CD4-positive, CD25-positive, alpha-beta regulatory T cell (primary cell): ENCODE measurements at places on chromosomes 1 and 21. TPM values are rescaled to one million over a fixed set of nuclear protein-coding genes. Genes with fewer than 3 reads are reported as not detected.

- no peaks in the 10 kb centered on the region for H3K27me3 ChIP-seq
- H3K4me1 ChIP-seq = no peaks in the 10 kb centered on the region
- no peak overlapping the region for H3K4me3 ChIP-seq
- no peak for DNase-seq
Observed at GRCh38 chr21:43928222-43929125, 63.5 kb downstream of the AGPAT3 start.

- H3K4me3 ChIP-seq = no peak overlapping the region
- H3K27me3 ChIP-seq = no peaks in the 10 kb centered on the region
- peak; percentile 22 for DNase-seq
- no peaks in the 10 kb centered on the region for H3K36me3 ChIP-seq
- peaks cover 35% of the 10 kb centered on the region for H3K4me1 ChIP-seq
Observed at GRCh38 chr1:32984455-32985171, 20.0 kb upstream of the RNF19B start.

CYP4X1 gene
- total RNA-seq = not detected

- H3K27ac ChIP-seq = no peak overlapping the region
- H3K4me3 ChIP-seq = no peak overlapping the region
- H3K27me3 ChIP-seq = no peaks in the 10 kb centered on the region
Observed at GRCh38 chr1:54081306-54082270, 28.2 kb downstream of the TCEANC2 start.

AP4B1 gene
- 53.6 TPM for total RNA-seq

DNA sequence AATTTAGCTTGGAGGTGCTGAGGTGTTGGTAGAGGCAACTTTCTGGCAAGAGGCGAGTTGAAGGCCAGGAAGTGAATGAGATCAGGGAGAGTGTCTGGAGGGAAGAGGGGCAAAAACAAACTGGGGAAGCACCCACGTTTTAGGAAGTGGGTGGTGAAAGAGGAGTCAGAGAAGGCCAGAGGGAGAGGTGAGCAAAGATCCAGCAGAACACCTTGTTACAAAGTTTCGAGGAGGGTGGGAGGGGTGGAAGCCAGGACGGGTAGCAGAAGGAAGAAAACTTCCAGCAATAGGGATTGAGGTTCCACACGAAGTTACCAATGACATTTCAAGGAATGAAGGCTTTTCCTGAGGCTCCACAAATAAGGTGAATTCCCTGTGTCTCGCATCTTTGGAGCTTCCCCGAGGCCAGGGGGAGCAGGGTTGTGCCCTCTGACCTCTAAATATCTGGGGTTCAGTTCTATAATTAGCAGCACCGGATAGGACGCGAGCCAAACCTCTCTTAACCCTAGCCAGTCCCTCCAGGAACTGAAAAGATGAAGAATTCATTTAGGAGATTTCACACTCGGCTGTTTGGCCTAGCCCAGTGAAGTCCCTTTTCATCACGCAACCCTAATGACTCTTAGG, 578 bp upstream of the SESN2 start:
- peaks cover 44% of the 10 kb centered on the region for H3K4me1 ChIP-seq
- H3K27me3 ChIP-seq = no peaks in the 10 kb centered on the region
- peak overlapping the region; percentile 61 for H3K4me3 ChIP-seq
- DNase-seq = no peak
- peak overlapping the region; percentile 21 for H3K27ac ChIP-seq

GRCh38 chr1:109498161-109498801, 4.4 kb downstream of the CYB561D1 start:
- no peaks in the 10 kb centered on the region for H3K27me3 ChIP-seq
- no peak for DNase-seq
- H3K4me1 ChIP-seq = peaks cover 96% of the 10 kb centered on the region
- H3K27ac ChIP-seq = peak overlapping the region; percentile 87

DNA sequence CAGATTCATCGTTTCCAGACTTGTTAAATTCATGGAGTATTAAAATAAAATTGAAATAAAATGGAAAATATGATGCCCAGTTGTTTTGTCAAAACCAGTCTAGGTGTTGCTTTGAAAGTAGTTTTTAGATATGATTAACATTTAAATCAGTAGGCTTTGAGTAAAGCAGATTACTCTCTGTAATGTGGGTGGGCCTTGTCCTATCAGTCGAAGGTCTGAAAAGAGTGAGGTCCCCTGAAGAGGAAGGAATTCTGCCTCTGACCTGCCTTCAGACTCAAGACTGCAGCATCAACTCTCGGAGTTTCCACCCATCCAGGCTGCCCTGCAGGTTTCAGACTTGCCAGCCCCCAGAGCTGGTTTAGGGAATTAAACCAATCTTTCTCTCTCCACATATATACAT, 36.2 kb downstream of the C21orf91 start:
- no peaks in the 10 kb centered on the region for H3K27me3 ChIP-seq
- peaks cover 80% of the 10 kb centered on the region for H3K4me1 ChIP-seq
- H3K4me3 ChIP-seq = peak overlapping the region; percentile 89

POLR3C gene
- total RNA-seq = 30.3 TPM

GRCh38 chr1:192943108-192943507, 116.1 kb downstream of the UCHL5 start:
- DNase-seq = no peak
- no peaks in the 10 kb centered on the region for H3K36me3 ChIP-seq
- no peaks in the 10 kb centered on the region for H3K27me3 ChIP-seq
- H3K27ac ChIP-seq = no peak overlapping the region

- no peak overlapping the region for H3K27ac ChIP-seq
- H3K36me3 ChIP-seq = no peaks in the 10 kb centered on the region
- no peak overlapping the region for H3K4me3 ChIP-seq
- H3K27me3 ChIP-seq = peaks cover 4% of the 10 kb centered on the region
Observed at GRCh38 chr1:234090212-234091064, 186.0 kb downstream of the SLC35F3 start.

- no peaks in the 10 kb centered on the region for H3K4me1 ChIP-seq
- no peak for DNase-seq
- no peak overlapping the region for H3K27ac ChIP-seq
- H3K27me3 ChIP-seq = no peaks in the 10 kb centered on the region
- H3K4me3 ChIP-seq = no peak overlapping the region
- no peaks in the 10 kb centered on the region for H3K36me3 ChIP-seq
Observed at GRCh38 chr1:228508840-228509415, 21.7 kb downstream of the RNF187 start.

DNA sequence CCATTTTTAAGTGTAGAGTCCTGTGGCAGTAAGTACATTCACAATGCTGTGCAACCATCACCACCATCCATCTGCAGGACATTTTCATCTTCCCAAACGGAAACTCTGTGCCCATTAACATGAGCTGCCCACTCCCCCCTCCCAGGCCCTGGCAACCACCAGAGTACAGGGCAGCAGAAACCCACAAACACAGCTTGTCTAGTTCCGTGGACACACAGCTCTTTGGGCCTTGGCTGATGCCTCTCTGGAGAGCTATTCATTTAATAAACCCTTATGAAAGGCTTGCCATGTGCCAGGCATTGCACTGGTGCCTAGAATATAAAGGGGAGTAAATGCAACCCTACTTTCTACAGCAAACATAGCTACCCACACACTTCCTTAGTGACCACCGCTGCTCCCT, 28.0 kb downstream of the STUM start:
- H3K4me1 ChIP-seq = no peaks in the 10 kb centered on the region
- H3K4me3 ChIP-seq = no peak overlapping the region

OR2T35 gene
- not detected for total RNA-seq

TNNI3K gene
- not detected for total RNA-seq

GRCh38 chr21:25660233-25660632, 21.2 kb downstream of the JAM2 start:
- H3K36me3 ChIP-seq = no peaks in the 10 kb centered on the region
- H3K4me1 ChIP-seq = no peaks in the 10 kb centered on the region
- H3K4me3 ChIP-seq = no peak overlapping the region
- DNase-seq = no peak

MRAP gene
- total RNA-seq = not detected

DNA sequence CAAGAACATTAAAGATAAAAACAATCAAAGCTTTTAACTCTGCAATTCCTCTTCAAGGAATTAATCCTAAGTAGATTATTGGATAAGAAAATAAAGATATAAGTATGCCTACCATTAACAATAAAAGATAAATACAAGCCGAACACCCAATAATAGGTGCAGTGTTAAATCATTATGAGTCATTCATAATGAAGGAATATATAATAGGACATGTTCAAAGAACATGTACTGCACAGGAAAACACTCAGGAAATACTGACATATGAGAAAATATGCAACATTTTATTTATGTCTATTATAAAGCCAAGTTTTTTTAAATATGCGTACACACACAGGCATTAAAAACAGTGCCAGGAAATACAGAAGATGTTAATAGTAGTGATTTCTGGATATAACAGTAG, 11.1 kb upstream of the EXO1 start:
- DNase-seq = no peak
- no peak overlapping the region for H3K4me3 ChIP-seq
- H3K27me3 ChIP-seq = peaks cover 5% of the 10 kb centered on the region
- H3K36me3 ChIP-seq = no peaks in the 10 kb centered on the region

GRCh38 chr21:40882192-40882915, 35.4 kb upstream of the DSCAM start:
- no peak for DNase-seq
- H3K27me3 ChIP-seq = no peaks in the 10 kb centered on the region
- no peak overlapping the region for H3K4me3 ChIP-seq
- no peaks in the 10 kb centered on the region for H3K4me1 ChIP-seq

DNA sequence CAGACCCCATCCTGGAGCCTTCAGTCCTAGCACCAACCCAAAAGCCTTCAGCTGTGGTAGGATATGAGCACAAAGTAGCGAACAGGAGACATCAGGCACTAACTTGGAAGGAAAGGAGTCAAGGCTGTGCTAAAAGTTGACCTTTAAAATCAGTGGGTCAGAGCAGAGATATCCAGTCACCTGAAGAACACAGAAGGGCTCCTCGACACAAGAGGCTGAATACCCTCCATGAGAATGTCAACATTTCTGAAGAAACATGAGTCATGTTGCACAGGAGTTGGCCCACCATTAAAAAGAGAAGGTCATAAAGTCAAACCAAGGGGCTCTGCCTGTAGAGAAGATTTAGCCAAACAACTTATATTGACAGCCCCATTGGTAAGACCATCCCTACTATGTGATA, 172.5 kb downstream of the PLPP3 start:
- no peaks in the 10 kb centered on the region for H3K4me1 ChIP-seq
- no peaks in the 10 kb centered on the region for H3K36me3 ChIP-seq
- H3K4me3 ChIP-seq = no peak overlapping the region
- no peaks in the 10 kb centered on the region for H3K27me3 ChIP-seq
- H3K27ac ChIP-seq = no peak overlapping the region

DNA sequence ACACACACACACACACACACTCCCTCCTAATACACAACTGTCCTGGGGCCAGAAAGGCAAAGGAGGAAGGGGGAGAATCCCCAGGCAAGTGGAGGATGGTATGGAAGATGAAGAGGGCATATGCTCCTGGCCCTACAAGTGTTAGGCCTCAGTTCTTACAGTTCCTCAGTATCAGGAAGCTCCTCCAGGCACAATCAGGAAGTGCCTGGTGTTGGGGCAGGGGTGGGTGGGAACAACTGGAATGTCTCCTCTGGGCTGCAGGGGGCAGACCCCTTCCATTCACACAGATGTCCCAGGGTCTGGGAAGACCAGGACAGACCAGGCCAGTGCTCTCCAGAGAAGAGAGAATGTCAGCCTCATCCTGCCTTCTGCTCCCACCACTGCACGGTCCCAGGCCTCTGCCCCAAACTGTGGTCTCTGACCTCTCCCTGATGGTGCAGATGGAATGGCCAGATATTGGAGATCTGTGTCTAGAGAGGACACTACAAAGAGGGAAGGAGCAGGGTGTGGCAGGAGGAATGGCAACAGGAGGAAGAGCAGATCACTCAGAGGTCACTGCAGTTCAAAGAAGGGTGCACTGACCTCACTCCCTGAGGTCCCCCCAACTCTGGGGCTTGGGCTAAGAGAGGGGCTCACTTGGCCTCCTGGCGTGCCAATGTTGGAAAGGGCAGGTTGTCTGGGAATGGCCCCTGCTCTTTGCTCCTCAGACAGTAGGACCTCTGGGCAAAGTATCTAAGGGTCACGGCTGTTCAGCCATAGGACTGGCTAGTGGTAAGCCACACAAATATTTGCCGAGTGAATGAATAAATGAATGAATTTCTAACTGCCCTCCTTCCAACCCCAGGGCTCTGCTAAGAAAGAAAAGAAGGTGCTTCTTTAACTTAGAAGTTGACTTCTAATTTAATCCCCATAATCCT, 2.5 kb upstream of the DENND2D start:
- no peak for DNase-seq
- H3K27me3 ChIP-seq = no peaks in the 10 kb centered on the region
- peaks cover 77% of the 10 kb centered on the region for H3K4me1 ChIP-seq
- peaks cover 5% of the 10 kb centered on the region for H3K36me3 ChIP-seq
- peak overlapping the region; percentile 90 for H3K27ac ChIP-seq

PIGM gene
- 3.6 TPM for total RNA-seq

ACKR1 gene
- total RNA-seq = not detected

GRCh38 chr1:19344372-19344810, 32.3 kb downstream of the SLC66A1 start:
- no peaks in the 10 kb centered on the region for H3K4me1 ChIP-seq
- no peak overlapping the region for H3K27ac ChIP-seq
- no peaks in the 10 kb centered on the region for H3K27me3 ChIP-seq
- DNase-seq = peak; percentile 11

PEAR1 gene
- total RNA-seq = 1.3 TPM

LHX8 gene
- not detected for total RNA-seq

GBP4 gene
- 64.4 TPM for total RNA-seq

DNA sequence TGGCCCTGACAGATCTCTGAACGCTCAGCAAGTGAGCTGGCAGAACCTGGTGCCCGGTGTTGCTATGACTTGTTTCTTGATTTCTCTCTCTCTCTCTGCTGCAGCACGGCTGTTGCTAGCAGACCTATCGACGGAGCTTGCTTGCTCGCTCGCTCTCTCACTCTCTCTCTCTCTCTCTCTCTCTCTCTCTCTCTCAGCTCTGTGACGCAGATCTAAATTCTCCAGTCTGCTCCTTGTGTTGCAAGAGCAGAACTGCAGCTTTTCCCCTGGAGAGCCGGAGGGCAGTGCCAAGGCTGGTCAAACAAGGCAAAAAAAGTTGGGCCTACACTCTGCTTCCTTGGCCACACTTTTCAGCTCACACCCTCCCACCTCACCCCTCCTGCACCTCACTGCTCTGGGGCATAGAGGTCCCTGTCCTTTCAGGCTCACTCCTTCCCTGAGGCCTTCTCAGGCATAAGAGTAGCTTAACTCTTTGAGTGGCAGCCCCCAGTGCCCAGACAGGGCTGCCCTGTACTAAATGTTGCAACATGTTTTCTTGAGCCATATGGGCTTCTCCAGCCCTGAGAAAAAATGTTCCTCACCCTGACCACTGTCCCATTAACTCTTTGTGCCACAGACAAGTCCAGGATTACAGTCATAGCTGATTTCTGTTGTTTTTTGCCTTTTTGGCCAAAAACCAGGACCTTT, 72.2 kb downstream of the CD46 start:
- peak overlapping the region; percentile 95 for H3K4me3 ChIP-seq
- no peaks in the 10 kb centered on the region for H3K27me3 ChIP-seq
- peaks cover 8% of the 10 kb centered on the region for H3K36me3 ChIP-seq
- peak overlapping the region; percentile 95 for H3K27ac ChIP-seq
